Stimulated activated CD4-positive, alpha-beta T cell treated with anti-CD3 and anti-CD28 coated beads, Interleukin-12 subunit alpha, Interleukin-12 subunit beta, amount 100 ng/mL, for 48 hours (primary cell): ENCODE measurements at places on chromosomes 1 and 21.

- DNase-seq, result no peak
Measured at GRCh38 chr1:109239047-109239408, 10.3 kb upstream of the CELSR2 start.

DNA sequence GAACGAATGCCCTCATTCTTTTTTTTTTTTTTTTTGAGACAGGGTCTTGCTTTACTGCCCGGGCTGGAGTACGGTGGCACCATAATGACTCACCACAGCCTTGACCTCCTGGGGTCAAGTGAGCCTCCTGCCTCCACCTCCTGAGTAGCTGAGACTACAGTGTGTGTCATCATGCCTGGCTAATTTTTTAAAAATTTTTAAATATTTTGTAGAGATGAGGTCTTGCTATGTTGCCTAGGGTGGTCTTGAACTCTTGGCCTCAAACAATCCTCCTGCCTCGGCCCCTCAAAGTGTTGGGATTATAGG, 69.4 kb downstream of the ALG14 start:
- no peak for DNase-seq

DNA sequence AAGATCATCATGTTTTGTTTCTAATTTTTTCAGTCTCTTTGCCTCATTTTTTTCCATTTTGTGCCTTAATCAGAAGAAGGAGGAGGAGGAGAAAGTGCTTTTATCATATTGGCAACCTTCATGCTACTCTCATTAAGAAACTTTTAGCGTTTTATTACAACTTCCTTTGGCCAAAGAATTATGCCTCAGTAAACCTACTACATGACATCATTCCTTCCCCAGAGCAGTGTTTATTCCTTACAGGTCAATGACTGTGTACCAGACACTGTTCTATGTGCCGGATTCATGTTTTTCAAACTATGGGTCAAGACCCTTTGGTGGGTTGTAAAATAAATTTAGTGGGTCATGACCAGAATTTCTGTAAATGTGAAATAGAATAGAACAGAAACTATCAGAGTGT, 110.4 kb downstream of the SLC30A10 start:
- DNase-seq, result no peak

DNA sequence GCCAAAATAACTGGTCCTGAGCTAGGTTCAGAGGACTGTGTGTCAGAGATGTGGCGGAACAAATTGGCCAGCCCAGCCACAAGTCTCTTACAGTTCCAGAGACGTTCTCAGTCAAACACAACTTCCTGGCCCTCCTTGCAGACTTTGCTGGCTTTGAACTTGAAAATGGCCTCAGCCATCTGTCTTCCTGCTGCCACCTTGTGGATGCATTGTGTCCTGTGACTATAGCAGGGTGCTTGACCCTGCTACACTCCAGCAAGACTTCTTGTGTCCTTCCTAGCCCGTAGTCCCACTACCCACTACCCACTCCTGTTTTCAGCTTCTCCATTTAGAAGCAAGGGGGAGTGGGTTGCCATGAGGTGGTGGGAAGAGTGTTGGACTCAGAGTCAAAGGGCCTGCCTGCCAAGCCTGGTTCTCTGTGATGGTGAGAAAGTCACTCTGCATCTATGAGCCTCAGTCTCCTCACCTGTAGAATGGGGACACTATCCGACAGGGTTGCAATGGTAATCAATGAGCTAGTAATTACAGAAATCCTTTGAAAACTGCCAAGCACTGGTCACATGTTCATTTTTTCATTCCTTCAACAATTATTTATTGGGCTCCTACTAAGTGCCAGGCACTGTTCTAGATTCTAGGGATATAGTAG, 109.9 kb downstream of the IGSF21 start:
- DNase-seq, result no peak

GRCh38 chr1:156797212-156797871, 19.3 kb downstream of the SH2D2A start:
- no peak for DNase-seq

DNA sequence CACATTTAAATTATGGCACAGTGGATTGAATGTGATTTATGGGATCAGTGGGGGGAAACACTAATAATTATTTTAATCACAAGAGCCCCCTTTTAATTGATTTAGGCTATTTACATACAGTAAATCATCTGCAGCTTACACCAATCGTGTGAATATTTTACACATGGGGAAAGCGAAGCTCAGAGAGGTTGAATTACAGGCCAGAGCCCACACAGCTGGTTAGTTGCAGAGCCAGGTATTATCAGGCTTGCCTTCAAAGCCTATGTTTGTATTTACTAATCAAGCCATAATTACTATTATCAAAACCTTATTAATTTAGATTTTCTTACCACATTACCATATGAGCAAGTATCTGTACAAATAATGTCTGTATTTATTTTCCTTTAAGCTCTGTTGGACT, 749 bp downstream of the SDCCAG8 start:
- no peak for DNase-seq

DNA sequence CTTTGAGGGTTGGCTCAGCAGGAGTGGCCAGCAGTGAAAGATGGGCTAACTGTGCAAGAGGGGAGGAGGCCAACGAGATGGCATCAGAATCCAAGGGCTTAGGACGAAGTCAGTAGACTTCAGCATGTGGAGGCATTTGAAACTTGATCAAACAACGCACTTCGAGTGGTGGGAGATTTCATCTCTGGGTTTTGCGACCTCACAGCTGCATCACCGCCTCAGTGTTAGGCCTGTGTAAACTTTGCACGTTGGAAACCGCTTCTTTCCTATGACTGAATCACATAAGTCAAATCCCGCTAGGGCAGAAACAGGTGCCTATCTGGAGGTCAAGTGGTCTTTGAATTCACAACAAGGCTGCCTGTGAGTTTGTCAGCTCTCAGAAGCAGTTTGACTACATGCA, 17.8 kb downstream of the TFF3 start:
- no peak for DNase-seq

GRCh38 chr21:35779690-35780570, 280.4 kb downstream of the SETD4 start:
- DNase-seq, result no peak

- no peak for DNase-seq
Measured at GRCh38 chr1:47216278-47217059, 15.6 kb downstream of the TAL1 start.
